ENCODE measurements at places on chromosomes 7 and 10.
A peak's percentile ranks its signal among the peaks of the same experiment; 100 is the strongest.

DNA sequence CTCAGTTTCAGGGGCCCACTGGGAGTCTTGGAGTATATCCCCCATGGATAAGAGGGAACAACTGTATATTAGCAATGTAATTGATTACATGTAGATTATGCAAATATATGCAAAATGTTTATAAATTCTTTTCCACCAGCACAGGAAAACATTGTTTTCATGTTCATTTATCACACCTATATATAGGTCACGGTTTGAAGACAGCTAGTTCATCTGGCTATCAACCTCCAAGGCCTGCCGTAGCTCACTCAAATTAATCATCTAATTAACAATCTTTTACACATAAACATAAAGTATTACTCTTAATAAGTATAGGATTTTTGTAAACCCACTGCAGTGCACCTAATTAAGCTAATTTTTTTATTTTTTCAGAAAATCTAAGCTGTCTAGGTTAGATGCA is 53.7 kb upstream of the SP4 start:
- DNase-seq: no peak

- no peak for DNase-seq
Observed at GRCh38 chr7:105690325-105690945, 109.1 kb upstream of the EFCAB10 start.

GRCh38 chr10:130714742-130715467 is 578.7 kb downstream of the GLRX3 start:
- DNase-seq: no peak

DNA sequence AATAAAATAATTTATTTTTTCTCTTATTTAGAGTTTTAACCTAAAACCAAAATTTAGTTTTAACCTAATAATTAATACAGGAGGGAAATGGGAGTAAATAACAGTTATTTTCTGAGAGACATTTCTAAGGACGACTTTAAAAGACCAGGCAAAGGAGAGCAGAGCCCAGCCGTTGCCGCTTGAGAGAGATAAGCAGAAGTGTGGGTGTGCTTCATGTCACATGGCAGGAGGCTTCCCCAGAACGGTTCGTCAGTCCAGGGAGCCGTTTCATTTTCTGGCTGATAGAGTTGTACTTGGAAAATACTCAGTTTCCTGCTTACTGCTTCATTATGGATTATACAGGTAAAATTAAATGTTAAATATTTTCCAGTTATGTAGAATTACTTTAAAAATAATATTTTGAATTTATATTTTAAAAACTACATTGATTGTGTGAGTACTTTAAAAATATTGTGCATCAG is 61.4 kb downstream of the ST7 start:
- DNase-seq: no peak

- DNase-seq: no peak
Observed at GRCh38 chr10:33199731-33200232, 134.7 kb downstream of the NRP1 start.

DNA sequence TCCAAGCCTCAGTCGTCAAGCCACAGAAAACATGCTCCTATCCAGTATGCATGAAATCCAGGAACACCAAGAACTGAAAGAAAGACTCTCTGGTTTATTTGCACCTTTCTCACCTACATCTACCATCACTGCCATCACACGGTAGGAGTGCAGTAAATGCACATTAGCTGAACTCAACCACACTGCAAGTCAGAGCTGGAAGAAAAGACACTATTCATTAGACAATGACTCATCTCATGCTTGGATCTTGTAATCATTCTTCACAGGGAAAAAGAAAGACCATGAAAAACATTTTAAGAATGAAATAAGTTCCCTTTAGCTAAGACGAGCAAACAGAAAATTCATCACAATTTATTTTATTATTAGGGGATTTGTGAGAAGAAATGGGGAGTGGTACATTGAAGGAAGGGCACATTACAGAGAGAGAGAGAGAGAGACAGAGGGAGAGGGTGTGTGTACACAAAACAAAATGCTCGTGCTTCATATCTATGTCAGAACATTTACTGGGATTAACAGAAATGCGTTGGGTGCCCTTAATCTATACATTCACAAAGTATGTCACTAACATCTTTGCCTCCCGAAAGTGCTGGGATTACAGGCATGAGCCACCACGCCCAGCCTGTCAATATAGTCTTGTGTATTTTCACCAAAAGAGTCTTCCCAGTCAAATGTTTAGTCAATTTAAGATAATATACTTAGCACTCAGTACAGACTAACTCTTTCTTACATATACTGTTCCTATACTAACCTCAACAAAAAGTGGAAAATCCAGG is 324.9 kb downstream of the PARD3 start:
- no peak for DNase-seq

GRCh38 chr7:127803626-127804025 is 151.6 kb downstream of the SND1 start:
- DNase-seq: no peak

GRCh38 chr10:129494740-129495139 is 27.7 kb downstream of the MGMT start:
- DNase-seq: no peak

DNA sequence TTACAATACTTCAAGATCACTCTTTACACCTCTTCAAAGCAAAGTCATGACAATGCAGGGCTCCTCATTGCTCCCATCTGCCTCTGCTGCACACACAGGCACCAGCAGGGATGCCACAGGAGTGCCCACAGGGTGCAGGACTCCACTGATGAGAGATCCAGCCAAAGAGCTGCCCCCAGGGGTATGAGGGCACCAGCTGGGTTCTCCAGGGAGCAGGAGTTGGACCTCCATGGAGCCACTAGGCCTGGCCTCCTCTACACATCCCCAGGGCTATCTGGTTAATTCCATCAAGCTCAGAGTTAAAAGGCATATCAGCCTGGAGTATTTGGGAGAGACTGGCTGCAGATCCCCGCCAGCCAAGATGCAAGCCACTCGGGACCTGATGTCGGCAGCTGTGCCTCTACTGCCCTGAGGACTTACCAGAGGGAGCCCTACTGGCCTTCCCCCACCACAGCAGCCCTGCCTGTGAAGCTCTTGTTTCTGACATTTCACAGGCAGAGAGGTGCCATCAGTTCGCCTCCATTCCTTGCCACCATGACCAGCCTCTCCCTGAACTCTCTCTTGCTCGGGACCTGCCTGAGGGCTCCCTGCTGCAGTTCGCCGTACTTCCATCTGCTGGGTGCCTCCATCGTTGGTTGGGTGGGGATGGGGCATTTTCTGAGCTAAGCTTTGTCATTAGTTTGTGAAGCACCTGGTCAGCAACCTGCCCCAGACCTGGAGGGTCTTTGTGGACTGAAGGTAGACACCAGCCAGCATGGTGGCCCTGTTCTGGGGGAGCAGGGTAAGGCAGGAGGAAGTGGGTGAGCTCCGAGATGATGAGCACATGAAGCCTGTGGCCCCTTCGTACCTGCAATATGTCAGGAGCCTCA is 12.5 kb upstream of the TRIM8 start:
- DNase-seq: no peak

DNA sequence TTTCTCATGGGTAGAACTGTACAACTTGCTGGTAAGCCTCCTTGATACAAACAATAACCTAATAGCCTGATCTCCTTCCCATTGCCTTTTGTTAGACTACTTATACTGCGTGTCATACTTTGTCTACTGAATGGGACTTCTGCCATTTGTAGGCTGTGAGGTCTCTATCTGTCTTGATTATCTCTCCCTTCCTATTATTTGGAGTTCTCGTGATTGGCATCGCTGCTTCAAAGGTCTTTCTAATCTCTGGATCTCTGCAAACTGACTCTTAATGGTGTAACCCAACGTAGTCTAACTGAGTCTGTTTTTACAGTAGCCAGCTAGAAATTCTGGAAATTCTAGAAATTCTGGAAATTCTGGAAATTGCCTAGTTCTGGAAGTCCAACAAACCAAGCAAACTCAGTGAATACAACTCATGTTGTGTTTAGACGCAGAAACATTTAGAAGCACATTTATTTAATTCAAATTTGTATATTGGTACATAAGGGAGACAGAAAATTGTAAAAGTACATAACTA is 29.8 kb downstream of the PHYHIPL start:
- no peak for DNase-seq

DNA sequence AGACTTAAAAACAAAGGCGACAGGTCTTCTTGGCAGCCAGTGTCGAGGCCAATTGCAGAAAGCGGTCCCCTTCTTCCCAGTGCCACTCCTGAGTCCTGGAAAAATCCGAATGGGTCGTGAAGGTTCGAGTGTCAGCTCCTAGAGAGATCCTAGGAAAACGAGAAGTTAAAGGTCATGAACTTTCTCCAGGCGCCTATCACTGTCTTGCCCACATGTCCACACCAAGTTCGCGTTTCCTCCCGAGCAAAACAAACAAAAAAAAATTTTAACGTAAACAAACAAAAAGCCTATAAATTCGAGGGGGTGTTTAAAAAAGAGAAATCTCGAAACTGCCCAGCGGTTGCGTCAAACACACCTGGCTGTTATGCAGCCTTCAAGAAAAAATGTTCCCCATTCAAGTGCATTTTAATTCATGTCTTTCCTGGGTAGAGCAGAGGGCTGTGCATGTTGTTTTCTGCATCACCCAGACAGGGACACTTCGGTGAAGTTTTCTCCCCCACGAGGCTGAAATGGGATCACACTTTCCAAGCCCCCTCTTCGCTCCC is 1.5 kb downstream of the ARHGAP21 start:
- DNase-seq: no peak

- DNase-seq: no peak
Observed at GRCh38 chr10:96289218-96289910, 14.9 kb upstream of the DNTT start.

DNA sequence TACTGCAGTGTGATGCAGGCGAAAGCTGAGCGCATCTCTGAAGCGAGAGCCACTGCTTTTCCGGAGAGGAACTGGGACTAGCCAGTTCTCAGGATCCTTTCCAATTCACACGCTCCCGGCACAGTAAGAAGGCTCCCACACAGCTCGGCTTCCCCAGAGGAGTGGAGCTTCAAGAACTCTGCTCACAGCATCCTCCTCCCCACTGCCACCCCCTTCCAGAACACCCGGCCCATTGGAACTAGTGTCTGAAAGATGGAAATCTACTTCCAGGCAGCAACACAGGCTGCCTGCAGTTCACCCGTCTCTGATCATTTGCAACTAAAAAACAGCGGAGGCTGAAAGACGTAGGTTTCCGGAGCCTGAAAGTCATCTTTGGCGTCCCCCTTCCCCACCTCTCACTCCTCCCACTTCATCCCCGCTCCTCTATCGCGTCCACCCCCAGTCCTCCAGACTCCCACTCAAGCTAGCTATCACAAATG is at the start of gene DGKB:
TSS of gene DGKB (minus strand) at position 163 of the 479 bp plus-strand sequence.
- DNase-seq: peak; percentile 56

DNA sequence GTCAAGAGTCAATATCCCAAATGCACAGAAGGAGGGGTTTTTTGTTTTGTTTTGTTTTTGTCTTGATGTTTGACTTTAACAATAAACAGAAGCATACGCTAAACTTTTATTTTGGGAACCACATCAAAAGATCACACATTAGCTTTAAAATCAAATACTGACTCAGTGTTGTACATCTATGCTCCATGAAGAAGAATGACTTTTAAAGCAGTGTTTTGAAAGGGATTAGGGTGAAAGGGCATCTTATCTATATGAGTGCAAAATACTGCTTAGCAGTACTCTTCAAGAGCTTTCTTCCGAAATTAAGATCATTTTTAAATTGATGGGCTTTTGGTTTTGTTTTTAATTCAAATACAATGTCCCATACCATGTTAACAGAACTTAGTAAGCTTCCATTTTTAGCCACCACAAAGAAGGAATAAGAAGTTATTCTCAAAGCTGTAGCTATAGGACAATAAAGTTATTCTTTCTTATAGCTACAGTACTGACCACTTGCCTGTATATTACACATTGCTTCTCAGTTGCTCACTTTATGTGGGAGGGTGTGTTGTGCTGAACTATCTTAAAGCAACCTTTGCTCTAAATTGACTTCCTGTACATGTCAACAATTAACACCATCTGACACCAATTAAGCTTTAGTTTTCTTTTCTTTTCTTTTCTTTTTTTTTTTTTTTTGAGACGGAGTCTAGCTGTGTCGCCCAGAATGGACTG is 144.3 kb upstream of the KAT6B start:
- DNase-seq: no peak

- no peak for DNase-seq
Observed at GRCh38 chr7:95950698-95951097, 178.3 kb downstream of the DYNC1I1 start.

- DNase-seq: no peak
Observed at GRCh38 chr10:97327348-97328294, 6.9 kb downstream of the FRAT2 start.

DNA sequence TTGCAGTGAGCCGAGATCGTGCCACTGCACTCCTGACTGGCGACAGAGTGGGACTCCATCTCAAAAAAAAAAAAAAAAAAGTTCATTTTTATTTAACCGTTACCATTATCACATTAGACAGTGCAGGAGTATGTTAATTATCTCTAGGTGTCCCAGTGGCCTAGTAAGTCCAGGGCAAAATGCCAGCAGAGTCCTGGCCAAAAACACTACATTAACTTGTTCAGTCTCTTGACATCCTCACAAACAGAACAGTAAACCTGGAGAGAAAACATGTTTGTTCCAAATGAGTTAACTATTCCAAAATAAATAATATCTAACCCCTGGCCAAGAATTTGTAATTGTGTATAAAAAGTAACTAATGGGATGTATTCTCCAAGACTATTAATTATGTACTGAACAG is 43.2 kb downstream of the PTPRZ1 start:
- DNase-seq: peak; percentile 32

Data from COR-L47 (cell line).